ENCODE measurements at places on chromosomes 12 and 14.

DNA sequence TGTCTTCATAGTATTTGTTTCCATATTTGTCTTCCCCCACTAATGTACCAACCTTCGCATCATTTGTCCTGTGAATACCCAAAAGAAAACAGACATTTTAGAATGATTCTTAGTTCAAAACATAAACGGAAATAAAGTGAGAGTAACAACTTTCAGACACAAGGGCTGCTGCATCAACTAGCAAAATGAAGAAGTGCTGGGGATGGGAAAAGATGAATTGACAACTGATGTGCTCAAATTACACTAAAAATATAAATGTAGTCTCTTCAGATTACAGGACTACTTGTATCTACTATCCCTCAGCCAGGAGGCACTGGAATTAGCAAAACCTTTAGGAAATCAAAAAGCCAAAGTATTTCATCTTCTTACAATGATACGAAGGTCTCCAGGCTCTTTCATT is 743 bp downstream of the NDUFA12 start:
- DNase-seq: no peak

DNA sequence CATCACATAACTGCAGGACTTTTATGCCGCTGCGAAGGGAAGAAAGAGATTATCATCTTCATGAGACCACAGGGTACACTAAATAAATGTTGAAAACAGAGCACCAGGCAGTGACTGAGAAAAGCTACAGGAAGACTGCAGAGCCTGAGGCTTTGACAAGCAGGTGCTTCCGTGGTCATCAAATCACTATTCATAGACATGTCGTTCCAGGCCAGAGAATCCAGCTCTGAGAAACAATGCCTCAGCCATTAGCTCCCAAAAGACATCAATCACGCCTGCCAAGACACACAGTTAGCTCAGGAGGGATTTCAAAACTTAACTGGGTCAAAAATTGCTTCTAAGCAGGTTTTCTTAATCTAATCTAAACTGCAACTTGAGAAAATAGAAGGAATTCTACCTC is 47.2 kb upstream of the GARIN6 start:
- no peak for DNase-seq

GRCh38 chr12:130796985-130797686 is 41.9 kb downstream of the STX2 start:
- DNase-seq: peak; percentile 27

DNA sequence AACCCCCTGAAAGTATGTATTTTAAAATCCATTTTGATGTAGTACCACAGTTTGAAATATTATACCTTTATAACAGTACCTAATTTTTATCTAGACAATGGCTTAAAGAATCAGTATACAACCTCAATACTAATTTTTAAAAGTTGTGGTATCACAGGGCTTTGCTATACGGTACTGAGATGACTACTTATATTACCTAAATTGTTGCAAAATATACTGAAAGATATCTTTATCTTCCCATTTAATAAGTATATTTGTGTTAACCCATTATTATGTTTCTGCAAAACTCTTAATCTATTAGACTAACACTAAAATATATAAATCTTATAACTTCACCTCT is 67.1 kb downstream of the RALGAPA1 start:
- DNase-seq: no peak

DNA sequence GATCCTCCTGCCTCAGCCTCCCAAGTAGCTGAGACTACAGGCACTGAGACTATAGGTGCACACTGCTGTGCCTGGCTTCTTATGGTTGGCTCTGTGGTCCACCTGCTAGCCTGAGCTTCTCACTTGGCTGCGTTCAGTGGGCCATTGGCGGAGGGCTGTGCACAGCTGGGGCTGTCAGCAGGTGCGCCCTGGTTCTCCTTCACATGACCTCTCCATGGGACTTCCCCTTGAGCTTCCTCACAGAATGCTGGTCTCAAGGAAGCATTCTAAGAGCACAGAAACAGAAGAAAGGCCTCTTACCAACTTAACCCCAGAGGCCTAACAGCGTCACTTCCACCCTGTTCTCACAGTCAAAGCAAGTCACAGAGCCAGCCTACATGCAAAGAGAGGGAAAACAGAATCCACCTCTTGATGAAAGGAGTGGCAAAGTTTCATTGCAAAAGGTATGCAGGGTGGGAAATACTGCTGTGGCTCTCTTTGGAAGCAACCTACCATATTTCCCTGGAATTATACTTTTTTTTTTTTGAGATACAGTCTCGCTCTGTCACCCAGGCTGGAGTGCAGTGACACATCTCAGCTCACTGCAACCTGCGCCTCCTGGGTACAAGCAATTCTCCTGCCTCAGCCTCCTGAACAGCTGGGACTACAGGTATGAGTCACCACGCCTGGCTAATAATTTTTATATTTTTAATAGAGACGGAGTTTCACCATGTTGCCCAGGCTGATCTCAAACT is 9.3 kb downstream of the RILPL2 start:
- no peak for DNase-seq

GRCh38 chr12:53102883-53103807 is at the start of gene SOAT2:
SOAT2 (plus strand) TSS chr12:53103486; CDS start chr12:53103578, 92 bp downstream.
- no peak for DNase-seq

- no peak for DNase-seq
Measured at GRCh38 chr14:65620195-65620594, 207.7 kb downstream of the FUT8 start.

- DNase-seq: no peak
Measured at GRCh38 chr12:53190108-53190729, 9.5 kb upstream of the CSAD start.

- no peak for DNase-seq
Measured at GRCh38 chr12:92242907-92243306, 97.3 kb upstream of the BTG1 start.

DNA sequence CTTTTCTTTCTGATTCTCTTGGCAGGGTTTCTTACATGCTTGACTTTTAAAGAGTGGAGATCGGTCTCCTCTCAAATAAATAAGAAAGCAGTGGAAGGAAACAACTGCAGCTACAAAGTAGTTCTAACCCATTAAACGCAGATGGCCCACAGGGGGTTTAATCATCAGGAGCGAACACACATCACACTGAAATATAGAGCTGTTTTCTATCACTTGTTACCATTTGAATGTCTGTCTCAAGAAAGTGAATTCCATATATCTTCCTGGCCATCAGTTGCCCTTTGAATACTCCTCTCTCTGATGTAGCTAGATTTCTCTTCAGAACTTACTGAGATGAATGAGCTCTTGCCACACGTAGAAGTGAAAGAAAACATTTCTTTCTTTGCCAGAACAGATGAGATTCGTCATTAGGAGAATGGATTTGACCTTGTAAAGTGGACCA is 29.1 kb downstream of the ALX1 start:
- no peak for DNase-seq

DNA sequence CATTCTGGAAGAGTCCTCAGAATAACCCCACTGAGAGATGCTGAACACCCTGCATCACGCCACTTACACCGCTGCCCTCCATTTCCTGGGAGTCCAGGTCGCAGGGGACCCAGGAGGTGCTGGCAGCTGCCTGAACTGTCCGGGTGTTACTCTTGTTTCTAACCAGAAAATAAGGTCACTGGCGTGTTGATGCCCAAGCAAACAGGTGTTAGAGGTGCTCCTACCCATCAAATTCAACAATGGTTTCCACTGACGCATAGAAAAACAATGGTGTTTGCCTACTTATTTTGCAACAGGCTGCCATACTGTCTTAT is 23.8 kb downstream of the PITPNM2 start:
- DNase-seq: no peak

- DNase-seq: no peak
Measured at GRCh38 chr12:1886396-1887008, 31.9 kb downstream of the CACNA2D4 start.

- DNase-seq: no peak
Measured at GRCh38 chr12:19388131-19388549, 51.2 kb upstream of the AEBP2 start.

DNA sequence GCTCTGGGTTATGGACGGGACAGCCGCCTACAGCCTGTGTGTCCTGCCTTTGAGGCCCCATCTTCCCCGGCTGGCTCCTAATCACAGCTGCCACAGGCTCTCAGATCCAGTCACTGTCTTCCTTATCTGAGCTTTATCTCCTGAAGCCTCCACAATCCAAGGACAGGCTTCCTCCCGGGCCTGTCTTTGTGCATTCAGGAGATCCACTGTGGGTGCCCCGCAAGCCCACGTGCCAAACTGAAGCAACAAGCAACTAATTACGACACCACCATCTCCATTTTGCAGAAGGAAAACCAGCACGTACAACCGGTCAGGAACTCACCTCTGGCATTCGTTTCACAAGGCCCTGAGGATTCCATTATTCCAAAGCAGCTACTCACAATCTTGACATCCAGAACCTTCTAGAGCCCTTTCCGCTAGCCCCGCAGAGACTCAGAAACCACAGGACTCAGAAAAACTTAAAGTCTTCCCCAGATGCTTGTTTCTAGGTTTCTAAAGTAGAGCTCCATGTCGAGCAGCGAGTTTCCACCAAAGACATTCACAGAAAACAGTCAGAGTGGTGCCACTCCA is 14.0 kb downstream of the SYNE3 start:
- DNase-seq: no peak

DNA sequence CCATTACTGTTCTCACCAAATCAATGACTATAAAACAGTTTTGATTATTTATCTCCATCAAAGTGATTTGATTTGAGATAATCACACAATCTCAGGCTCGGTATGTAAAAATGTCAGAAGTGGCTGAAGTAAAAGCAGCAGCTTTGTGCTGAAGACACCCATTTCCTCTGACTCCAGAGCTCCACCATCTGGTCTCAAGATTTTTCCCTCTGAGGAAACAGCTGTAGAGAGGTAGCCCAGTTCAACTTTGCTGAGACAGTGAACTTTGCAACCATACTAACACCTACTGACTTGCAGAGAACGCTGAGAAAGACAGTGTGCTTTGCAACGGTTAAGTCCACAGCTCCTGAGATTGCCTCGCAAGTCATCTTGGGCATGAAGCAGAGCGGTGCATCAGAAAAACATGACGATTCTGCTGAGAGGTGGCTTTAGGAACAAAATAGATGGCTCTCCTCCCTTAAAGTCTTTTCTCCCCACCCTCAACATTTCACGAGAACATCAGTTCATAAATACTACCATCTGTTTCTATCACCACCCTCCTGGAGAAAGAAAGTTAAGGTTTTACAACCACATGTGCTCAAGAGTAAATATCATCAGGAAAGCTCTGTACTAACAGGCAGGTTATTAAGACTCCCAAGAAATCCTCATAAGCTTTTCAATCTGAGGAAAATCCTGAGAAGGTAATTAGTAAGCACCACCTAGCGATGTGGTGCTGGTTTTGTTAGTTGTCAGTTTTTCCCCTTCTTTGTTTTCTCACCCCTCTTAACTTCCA is 34.8 kb downstream of the HIGD1C start:
- no peak for DNase-seq

DNA sequence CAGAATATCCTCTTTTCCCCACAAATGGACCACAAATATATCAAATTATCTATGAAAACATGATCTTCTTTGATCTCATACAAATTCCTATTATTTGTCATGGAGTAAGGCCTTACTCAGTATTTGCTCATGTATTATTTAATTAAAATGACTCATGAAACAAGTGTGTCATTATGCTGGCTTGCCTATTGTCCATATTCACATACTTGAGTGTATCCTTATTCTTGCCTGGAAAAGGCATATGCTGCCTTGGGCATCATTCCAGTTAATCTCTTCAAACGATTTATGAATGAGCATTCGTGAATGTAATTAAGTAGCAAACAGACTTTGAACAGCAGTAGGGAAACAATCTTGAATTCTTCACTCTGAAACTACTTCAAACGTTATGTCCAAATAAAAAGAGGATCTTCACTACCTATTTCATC is 22.6 kb upstream of the SNRPF start:
- DNase-seq: no peak

DNA sequence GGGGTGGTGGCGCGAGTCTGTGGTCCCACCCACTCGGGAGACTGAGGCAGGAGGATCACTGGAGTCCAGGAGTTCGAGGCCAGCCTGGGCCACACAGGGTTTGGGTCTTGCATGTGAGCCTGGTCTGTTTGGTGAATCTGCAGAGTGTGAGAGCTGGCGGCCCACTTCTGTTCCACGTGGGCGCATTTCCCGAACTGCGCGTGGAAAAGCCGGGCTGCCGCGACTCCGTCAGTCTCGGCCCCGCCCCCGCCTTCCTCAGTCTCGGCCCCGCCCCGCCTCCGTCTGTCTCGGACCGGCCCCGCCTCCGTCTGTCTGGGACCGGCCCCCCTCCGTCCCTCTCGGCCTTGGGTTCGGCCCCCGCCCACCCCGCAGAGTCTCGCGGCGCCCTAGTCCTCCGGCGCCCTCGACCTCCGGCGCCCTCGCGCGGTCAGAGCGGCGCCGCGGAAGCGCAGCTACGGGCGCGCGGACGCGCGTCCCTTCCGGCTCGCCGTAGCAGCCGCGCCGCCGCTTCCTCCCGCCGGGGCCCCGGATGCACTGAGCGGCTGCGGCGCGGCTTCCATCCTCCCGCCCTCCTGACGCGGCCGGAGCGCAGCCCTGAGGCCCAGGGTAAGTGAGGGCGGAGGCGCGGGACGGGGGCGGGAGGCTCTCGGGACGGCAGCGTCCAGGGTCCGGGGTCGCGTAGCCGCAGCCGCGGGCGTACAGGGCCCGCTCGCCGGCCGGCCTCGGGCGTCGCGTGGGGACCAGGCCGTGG is at the start of gene EP400:
Gene EP400, plus strand, starts transcription at position 512 of the 751 bp plus-strand sequence. CDS start 10,678 bp downstream, outside the sequence.
- peak; percentile 93 for DNase-seq

DNA sequence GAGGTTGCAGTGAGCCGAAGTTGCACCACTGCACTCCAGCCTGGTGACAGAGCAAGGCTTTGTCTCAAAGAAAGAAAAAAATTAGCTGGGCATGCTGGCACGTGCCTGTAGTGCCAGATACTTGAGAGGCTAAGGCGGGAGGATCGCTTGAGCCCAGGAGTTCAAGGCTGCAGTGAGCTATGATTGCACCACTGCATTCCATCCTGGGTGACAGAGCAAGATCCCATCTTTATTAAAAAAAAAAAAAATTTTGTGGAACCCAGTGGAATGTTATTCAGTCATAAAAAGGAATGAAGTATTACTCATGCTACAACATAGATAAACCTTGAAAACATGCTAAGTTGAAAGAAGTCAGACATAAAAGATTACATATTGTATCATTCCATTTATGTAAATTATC is 8.3 kb upstream of the ERBB3 start:
- no peak for DNase-seq

GRCh38 chr12:77325511-77326236 is 260.3 kb upstream of the E2F7 start:
- DNase-seq: no peak

- no peak for DNase-seq
Measured at GRCh38 chr14:68851078-68851477, 58.2 kb upstream of the ZFP36L1 start.
